ENCODE measurements at places on chromosomes 16 and 17. TPM values are rescaled to one million over a fixed set of nuclear protein-coding genes. Genes with fewer than 3 reads are reported as not detected.

The HOXB1 gene
- not detected for total RNA-seq

The CD300A gene
- total RNA-seq = 27.6 TPM

The FKBP10 gene
- total RNA-seq = not detected

The KRTAP9-2 gene
- total RNA-seq = not detected

DNA sequence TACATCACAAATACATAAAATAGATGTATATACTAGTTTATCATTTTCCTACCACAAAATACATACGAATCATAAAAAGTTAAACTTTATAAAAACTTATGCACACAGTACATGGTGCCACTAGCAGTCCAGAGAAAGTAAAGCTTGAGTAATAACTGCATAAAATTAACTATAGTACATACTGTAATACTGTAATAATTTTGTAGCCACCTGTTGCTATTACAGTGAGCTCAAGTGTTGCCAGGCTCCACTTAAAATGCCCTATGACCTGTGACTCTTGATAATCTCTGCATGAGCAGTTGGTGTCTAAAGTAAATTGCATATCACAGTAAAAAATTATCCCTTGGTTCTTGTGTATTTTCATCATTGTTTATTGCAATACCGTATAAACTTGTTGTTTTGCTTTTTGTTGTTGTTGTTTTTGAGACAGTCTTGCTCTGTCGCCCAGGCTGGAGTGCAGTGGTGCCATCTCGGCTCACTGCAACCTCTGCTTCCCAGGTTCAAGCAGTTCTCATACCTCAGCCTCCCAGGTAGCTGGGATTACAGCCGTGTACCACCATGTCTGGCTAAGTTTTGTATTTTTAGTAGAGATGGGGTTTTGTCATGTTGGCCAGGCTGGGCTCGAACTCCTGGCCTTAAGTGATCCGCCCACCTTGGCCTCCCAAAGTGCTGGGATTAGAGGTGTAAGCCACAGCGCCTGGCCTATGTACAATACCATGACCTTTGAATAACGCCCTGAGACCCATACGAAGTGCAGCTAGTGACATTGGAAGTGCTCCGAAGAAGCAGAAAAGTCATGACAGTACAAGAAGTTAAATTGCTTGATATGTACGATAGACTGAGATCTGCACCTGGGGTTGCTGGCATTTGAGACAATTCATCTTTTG, 6.6 kb downstream of the LUC7L3 start:
- no peak overlapping the region for H3K4me3 ChIP-seq
- no peak for DNase-seq
- peaks cover 97% of the 10 kb centered on the region for H3K4me1 ChIP-seq

- no peak overlapping the region for H3K4me3 ChIP-seq
- no peaks in the 10 kb centered on the region for H3K27me3 ChIP-seq
- no peaks in the 10 kb centered on the region for H3K36me3 ChIP-seq
- H3K4me1 ChIP-seq = no peaks in the 10 kb centered on the region
- no peak overlapping the region for H3K27ac ChIP-seq
Observed at GRCh38 chr17:36777118-36777517, 160.2 kb upstream of the LHX1 start.

DNA sequence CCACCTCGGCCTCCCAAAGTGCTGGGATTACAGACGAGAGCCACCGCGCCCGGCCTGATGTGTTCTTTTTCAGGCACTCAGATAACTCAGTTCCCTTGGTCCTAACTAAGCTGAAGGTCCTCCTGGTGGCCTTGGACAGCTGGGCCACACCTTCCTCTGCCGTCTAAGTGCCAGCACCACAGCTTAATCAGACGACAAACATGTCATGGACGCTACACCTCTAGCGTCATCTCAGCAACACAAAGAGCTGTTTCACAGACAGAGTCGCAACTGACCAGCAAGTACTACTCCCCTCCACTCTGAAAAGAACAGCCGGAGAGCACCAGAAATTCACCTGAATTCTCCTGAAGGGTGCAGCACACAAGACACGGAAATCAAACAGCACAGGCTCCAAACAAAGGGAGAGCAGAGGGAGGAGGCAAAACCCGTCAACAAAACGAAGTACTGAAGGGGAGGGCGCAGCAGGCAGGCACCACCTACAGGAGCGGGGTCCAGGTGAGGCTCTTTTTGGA, 4.4 kb downstream of the TRAP1 start:
- no peak overlapping the region for H3K27ac ChIP-seq
- no peaks in the 10 kb centered on the region for H3K27me3 ChIP-seq
- H3K4me3 ChIP-seq = no peak overlapping the region
- H3K36me3 ChIP-seq = peaks cover 3% of the 10 kb centered on the region
- H3K4me1 ChIP-seq = peaks cover 17% of the 10 kb centered on the region

DNA sequence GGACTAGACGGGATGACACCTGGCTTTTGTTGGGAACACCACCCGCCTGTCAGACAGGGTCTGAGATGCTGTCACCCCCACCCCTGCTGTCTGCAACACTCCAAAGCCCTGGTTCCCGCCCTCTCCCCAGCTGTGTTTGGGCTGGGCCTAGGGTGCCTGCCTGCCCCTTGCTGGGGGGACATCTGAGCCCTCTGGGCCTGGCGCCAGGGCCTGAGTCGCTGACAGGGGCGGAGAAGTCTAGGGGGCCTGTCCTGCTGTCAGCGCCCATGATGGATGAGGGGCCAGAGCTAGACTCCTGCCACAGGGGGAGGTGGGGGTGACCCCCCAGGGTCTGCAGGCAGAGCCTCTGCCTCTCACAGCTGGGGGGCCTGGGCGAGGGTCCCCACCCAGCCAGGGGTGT, 7.6 kb upstream of the PKMYT1 start:
- no peak overlapping the region for H3K27ac ChIP-seq
- no peak overlapping the region for H3K4me3 ChIP-seq
- peaks cover 5% of the 10 kb centered on the region for H3K4me1 ChIP-seq
- DNase-seq = no peak
- H3K27me3 ChIP-seq = no peaks in the 10 kb centered on the region

DNA sequence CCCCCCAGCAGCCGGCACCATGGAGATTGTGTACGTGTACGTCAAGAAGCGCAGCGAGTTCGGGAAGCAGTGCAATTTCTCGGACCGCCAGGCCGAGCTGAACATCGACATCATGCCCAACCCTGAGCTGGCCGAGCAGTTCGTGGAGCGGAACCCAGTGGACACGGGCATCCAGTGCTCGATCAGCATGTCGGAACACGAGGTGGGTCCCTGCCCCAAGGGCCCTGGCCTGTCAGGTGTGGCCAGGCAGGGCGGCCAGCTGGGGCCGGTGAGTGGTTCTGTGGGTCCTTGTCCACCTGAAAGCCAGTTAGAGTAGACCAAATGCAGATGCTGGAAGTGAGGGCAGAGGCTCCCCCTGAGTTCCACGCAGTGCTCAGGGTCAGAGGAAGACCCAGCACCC, 7.8 kb downstream of the DNAI2 start:
- no peaks in the 10 kb centered on the region for H3K36me3 ChIP-seq
- no peak overlapping the region for H3K4me3 ChIP-seq
